ENCODE measurements at places on chromosomes 16 and 17.

GRCh38 chr16:4208341-4208751 lies 33.5 kb downstream of the SRL start:
- DNase-seq: no peak

GRCh38 chr16:3509470-3509928 lies 8.7 kb downstream of the CLUAP1 start:
- no peak for DNase-seq

GRCh38 chr17:14793237-14793636 lies 471.9 kb downstream of the PMP22 start:
- DNase-seq: peak; percentile 1

DNA sequence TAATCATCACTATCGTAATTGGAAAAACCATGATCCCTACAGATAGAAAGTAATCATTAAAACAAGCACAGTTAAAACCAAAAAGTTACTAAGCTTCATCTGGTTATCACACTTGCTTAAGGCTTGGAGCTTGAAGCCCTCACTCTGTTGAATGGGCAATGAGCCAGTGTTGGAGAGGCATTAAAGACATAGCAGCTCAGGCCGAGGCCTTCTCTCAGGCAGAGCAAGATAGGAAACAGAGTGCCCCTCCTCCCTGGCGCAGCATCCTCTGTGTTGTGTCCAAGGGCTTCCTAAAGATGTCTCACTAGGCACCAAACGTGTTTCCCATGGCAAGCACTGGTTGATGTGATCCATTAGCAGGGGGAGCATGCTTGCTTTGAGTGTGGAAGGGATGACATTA lies 34.9 kb upstream of the LGALS9 start:
- no peak for DNase-seq

GRCh38 chr16:82783933-82784572 lies 157.3 kb downstream of the CDH13 start:
- DNase-seq: no peak

- DNase-seq: no peak
These were observed 102.7 kb downstream of the SDK2 start for GRCh38 chr17:73541561-73541981.

GRCh38 chr16:309476-309875 lies 26.5 kb downstream of the PDIA2 start:
- DNase-seq: no peak

DNA sequence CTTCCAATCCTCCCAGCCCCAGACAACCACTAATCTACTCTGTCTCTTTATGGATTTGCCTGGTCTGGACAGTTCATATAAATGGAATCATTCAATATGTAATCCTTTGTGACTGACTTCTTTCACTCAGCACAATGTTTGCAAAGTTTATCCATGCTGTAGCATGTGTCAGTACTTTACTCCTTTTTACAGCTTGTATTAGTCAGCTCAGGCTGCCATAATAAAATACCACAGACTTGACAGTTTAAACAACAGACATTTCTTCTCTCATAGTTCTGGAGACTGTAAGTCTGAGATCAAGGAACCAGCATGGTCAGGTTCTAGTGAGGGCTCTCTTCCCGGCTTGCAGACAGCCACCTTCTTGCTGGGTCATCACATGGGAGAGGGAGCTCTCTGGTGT lies 41.3 kb downstream of the GPRC5B start:
- DNase-seq: no peak

DNA sequence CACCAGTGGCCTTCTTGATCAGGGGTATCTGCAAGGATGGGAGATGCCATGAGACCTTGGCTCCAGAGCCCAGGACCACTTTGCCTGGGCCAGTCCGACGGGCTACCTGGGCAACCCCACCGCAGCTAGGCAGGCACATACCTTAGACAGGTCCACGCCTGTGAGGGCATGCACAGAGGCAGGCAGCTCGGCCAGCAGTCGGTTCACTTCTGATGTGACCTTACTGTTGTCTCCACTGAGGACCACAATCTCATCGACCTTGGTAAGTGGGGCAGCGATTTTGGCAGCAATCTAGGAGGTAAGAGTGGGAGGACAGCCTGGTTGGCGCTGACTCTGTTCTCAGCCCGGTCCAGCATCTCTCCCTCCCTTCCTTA lies 17.0 kb downstream of the FLOT2 start:
- DNase-seq: no peak

DNA sequence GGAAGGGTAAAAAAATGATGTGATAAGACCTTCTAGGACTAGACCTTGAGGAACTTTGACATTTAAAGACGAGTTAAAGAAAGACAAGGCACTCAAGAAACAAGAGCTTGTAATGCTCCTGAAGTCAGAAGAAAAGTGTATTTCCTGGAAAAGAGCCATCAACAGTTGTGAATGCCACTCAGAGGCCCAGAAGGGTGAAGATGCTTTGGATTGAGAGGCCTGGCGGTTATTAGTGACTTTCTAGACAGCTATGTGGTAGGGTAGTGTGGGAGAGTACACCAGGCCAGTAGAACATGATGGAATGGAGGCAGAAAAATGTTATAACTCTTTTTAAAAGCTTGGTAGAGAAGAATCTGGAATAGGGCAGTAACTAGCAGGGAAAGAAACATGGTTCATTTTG lies 34.1 kb upstream of the ANKFN1 start:
- DNase-seq: no peak

DNA sequence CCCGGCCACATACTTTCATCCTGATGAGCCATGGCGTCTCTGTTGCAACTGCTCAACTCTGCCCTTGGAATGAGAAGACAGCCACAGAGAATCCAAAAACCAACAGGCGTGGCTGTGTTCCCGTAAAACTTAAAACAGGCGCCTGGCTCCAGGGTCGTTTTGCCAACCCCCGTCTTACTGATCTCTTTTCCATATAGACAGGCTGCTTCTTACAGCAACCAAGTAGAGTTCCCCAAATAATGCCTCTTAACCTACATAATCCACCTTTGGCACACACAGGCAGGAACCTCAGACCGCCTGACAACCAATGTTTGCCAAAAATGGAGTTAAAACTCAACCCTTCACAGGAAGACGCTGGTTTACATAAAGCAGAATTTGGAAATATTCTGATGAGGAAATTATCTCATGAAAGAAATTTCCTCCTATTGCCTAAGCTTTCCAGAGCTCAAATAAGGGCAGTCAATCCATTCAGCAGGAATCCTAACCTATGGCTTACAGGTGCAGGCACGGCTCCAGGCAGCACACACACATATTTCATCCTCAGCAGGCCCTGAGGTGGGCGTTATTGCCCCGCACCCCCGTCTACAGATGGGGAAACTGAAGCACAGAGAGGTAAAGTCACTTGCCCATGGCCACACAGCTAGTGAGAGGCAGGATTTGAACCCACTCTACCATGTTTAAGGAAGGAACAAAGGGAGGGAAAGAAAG lies 35.8 kb downstream of the LITAF start:
- DNase-seq: no peak

DNA sequence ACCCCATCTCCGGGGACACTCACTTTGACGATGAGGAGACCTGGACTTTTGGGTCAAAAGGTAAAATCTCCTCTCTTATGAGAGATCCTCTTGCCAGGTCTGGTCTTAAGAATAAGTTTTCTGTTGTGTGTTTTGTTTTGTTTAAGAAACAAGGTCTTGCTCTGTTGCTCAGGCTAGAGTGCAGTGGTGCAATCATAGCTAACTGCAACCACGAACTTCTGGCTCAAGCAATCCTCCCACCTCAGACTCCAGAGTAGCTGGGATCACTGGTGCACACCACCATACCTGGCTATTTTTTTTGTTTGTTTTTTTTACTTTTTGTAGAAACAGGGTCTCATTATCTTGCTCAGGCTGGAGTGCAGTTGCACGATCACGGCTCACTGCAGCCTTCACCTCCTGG lies 4.1 kb downstream of the MMP25 start:
- no peak for DNase-seq

GRCh38 chr17:76022285-76022684 lies 4.8 kb downstream of the EVPL start:
- no peak for DNase-seq

- DNase-seq: no peak
These were observed 1.4 kb upstream of the KRT28 start for GRCh38 chr17:40801157-40801556.

GRCh38 chr17:17067257-17067656 lies 25.0 kb downstream of the MPRIP start:
- no peak for DNase-seq

DNA sequence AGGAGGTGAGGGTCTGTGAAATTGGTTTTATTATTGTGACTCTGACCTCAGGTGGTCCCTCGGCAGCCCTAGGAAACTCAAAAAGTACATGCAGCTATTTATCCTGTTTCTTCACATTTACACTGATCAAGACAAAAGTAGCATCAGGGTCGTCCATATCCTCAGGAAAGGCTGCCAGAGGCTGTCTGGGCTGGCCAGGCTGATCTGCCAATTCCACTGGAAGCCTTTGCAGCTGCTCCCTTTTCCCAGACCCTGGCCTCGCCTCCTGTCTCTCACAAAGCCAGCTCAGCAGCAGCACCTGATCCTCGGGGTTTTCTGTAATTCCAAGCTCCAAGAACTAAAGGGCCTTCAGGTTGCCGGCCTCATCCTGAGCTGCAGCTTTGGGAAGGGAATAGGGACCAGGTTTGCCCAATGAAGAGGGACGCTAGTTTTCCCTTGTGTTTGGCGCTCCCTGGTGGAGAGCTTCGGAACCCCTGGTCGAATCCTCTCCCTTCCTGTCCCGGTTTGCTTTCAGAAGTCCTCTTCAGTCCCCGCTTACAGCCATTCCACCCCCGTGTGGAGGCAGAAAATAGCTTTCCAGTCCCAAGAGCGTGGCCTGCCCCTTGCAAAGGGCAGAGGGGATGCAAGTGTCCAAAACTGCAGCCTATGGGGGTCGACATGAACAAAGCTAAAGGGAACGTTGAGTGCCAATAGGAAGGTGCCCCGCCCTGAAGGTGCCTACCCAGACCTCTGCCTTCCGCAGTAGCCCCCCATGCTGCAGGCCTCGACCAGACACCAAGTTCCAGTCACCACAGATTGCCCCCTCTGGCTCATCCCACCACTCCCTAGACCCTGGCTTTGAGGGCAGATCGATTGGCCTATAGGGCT lies 13.4 kb downstream of the MFSD6L start:
- DNase-seq: peak; percentile 50

GRCh38 chr17:2295575-2295974 lies 8.0 kb downstream of the SMG6 start:
- no peak for DNase-seq

DNA sequence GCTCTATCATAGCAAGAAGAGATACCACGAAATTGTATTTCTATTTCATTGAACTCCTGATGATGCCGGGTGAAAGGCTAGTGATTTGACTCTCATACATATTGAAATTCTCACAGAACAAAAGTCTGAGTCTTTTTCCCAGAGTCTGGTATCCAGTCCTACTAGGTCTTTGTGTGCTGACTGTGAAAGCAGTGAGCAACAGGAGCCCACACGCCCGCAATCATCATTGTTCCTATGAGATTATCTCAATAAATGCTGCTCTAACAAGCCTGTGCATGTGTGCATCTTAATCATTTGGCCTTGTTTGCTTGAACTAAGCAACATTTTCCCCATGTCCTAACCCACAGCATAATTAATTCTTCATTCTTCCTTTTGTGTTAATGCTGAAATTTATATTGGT lies 1466.0 kb downstream of the CDH11 start:
- no peak for DNase-seq

DNA sequence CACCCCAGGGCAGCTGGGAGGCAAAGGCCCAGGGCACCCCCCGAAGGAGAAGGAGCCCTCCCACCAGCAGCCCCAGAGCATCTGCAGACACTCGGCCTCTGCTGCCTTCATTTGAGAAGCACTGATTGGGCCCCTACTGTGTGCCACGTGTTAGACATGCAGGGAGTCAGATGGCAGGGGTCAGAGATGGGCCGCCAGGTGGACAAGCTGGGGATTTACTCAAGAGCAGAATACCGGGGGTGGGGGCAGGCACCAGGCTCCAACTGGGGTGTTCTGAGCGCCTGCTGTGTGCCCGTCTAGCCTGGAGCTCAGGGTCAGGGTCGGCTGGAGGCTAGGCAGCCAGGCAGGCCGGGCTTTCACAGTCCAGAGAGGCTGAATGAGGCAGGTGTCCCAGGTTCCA lies 18.7 kb downstream of the TPSG1 start:
- no peak for DNase-seq

DNA sequence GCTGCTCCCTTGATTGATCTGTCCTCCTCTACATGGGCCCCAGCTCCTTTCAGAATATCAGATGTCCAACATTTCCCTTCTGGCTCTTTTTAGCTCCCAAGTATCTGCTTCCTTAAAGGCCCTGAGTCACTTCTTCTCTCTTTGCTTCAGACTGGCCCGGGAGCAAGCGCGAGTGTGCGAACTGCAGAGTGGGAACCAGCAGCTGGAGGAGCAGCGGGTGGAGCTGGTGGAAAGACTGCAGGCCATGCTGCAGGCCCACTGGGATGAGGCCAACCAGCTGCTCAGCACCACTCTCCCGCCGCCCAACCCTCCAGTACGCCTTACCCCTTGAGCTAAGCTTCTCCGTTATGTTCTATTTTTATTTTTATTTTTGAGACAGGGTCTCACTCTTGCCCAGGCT lies 12.3 kb downstream of the CNTROB start:
- DNase-seq: no peak

DNA sequence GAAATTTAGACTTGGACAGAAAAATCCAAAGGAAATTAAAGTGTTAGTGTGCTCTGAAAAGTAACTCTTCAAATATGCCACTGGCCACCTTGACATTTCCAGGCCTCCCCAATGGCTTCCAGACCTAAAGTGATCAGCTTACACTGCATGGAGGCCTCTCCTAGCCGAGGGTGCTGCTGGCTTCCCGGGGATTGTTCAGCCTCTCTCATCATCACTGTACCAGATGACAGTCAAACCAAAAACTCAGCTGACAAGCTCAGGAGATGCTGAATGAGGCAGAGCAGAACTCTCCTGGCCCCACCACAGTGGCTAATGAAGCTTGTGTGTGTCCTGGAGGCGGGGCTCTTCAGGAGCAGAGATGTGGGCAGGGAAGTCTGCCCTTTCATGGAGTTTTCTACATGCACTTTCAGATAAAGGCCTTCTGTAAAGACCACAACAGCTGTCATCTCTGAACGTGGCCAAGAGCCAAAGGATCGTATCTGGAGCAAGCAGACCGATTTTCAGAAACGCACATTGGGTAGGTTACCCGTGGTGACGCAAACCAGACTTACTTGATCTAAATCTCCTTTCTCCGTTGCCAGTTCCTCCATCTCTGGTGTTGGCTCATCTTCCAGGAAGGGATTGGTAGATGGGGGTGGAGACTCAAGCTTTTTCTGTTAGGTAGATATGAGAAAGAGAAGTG lies 113.3 kb downstream of the VPS53 start:
- DNase-seq: no peak
